ENCODE measurements at places on chromosomes 3 and 15.

GRCh38 chr3:12379640-12380429 is 91.0 kb downstream of the PPARG start:
- no peak for DNase-seq

DNA sequence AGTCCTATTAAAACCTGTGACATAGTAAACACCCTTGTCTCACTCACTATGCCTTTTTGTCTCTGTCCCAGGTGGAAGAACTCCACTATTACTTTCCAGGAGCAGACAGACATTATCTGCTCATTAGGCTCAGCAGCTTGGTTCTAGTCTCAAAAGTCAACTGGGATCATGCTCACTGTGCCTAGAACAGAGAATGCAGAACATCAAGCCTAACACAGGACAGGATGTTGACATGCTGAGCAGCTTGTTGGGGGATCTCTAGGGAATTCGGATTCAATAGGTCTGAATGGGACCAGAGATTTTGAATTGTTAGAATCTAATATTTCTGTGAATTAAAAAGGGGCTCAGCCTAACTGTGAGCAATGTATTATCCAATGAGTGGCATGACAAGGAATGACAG is 6.4 kb downstream of the MB21D2 start:
- DNase-seq = no peak

DNA sequence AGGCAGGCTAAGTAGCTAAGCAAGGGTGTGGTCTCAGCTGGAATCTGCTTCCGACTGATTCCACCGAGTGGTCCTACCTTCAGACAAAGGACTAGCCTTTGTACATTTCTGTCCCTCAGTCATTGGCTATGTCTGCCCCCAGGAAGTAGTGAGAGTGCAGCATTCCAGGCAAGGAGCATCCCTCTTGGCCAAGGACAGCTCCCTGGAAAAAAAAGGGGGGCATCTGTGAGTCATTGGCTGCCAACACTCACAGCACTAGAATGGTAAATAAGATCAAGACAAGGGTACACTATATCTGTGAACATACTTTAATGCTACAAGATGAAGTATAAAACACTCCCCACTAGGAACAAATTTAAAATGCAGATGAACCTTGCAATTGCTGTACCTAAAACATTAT is 66.8 kb downstream of the STAC start:
- DNase-seq = no peak

- DNase-seq = no peak
These were observed 26.1 kb downstream of the PPP2R3A start for GRCh38 chr3:135991621-135992020.

- no peak for DNase-seq
These were observed 97.9 kb upstream of the C3orf80 start for GRCh38 chr3:160127308-160127707.

- no peak for DNase-seq
These were observed 14.5 kb upstream of the WDR5B start for GRCh38 chr3:122430371-122430770.

- DNase-seq = no peak
These were observed 13.2 kb downstream of the GHRL start for GRCh38 chr3:10279384-10280176.

- no peak for DNase-seq
These were observed 11.0 kb downstream of the GABPB1 start for GRCh38 chr15:50344006-50344464.

DNA sequence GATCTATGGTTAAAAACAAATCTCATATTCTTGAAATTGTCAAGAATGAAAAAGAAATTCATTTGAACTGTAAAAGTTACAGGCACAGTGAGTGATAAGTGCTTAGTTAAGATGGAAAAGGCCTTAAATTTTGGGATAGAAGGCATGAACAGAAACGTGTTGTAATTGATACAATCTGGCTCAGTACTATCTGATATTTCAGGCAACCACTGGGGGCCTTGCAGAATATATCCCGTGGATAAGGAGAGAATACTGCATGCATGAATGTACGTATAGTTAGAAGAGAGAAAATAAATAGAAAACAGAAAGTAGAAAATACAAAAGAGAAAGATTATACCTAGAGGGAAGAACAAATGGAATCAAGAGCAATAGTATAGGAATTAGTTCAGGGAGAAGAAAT is 741.4 kb upstream of the CCDC54 start:
- DNase-seq = no peak
